ENCODE measurements at places on chromosomes 5 and 9. TPM values are rescaled to one million over a fixed set of nuclear protein-coding genes. Genes with fewer than 3 reads are reported as not detected.

- H3K4me3 ChIP-seq = no peak overlapping the region
- DNase-seq = no peak
- H3K4me1 ChIP-seq = peaks cover 3% of the 10 kb centered on the region
- H3K27ac ChIP-seq = no peak overlapping the region
- H3K27me3 ChIP-seq = no peaks in the 10 kb centered on the region
- peaks cover 8% of the 10 kb centered on the region for H3K36me3 ChIP-seq
Measured at GRCh38 chr9:121871431-121872025, 220.1 kb downstream of the DAB2IP start.

The LRRC19 gene
- not detected for total RNA-seq

DNA sequence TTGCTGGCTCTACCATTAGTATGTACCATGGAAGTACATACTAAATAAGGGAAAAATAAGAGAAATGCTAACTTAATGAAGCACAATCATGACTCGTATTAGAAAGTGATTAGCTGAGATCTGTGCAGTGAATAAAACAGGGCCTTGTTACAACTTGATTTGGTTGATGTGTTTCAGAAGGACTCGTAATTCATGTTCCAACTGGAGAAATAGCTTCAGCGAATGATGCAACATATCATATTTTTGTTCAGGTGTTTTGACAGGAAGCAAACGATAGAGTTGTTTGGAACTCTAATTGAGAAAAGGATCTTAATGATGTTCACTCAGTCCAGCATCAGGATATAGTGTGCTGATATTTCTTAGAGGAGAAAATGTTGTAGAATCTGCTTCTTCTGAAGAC, 474.6 kb upstream of the WWC1 start:
- H3K36me3 ChIP-seq = no peaks in the 10 kb centered on the region
- no peaks in the 10 kb centered on the region for H3K27me3 ChIP-seq
- H3K27ac ChIP-seq = no peak overlapping the region
- DNase-seq = no peak

DNA sequence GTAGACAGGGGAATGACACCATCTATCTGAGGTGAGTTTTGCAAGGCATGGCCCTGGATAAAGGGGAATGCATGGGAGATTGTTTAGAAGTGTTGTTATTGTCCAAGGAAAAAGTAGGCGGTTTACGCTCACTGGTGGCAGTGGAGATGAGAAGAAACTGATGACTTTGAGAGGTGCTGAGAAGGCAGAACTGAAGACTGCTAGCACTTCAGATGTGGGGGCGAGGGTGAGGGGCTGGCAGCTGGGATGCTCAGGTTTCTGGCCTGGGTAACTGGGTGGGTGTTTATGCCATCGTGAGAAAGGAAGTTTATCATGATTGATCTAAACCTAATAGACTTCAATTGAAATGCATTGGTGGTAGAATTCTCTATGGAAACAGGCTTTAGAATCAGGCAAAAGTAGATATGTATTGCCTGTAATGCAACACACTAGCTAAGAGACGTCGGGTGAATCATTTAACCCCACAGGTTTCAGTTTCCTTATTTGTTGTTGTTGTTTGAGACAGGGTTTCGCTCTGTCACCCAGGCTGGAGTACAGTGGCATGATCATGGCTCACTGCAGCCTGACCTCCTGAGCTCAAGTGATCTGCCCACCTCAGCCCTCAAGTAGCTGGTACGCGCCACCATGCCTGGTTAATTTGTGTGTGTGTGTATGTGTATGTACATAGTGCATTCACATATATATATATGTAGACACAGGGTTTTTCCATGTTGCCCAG, 123.5 kb downstream of the SLC24A2 start:
- no peak overlapping the region for H3K4me3 ChIP-seq
- no peaks in the 10 kb centered on the region for H3K4me1 ChIP-seq
- no peak for DNase-seq
- H3K36me3 ChIP-seq = no peaks in the 10 kb centered on the region
- no peaks in the 10 kb centered on the region for H3K27me3 ChIP-seq

DNA sequence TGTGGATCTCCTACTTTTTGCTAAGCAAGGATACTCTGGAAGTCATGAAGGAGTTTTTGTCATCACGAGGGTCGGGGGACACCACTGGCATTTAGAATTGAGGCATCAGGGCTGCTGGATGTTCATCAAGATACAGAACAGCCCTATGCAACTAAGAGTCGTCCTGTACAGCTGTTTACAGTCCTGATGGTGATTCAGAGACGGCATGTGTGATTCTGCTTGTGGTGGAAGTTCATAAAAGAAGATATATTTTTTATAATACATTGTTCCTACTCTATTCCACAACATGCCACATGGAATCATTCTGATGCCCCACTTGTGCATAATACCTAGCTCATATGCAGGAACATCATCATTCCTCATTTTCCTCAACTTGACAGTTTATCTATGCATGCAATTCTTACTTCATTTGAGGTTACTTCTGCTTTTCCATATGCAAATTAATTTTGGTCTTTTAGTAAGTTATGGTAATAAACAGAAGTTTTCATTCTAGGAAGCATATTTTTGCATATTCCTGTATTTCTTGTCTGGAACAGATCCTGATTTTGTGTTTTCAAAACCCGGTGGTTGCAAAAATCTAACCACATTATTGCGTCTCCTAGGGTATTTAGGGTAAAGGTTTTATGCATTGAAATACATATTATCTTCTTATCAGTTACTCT, 155.2 kb downstream of the ARHGEF28 start:
- no peaks in the 10 kb centered on the region for H3K36me3 ChIP-seq
- no peaks in the 10 kb centered on the region for H3K4me1 ChIP-seq
- no peak overlapping the region for H3K4me3 ChIP-seq
- no peaks in the 10 kb centered on the region for H3K27me3 ChIP-seq
- H3K27ac ChIP-seq = no peak overlapping the region

GRCh38 chr9:21782205-21782604, 20.2 kb upstream of the MTAP start:
- H3K4me3 ChIP-seq = no peak overlapping the region
- no peak for DNase-seq
- H3K36me3 ChIP-seq = no peaks in the 10 kb centered on the region
- no peak overlapping the region for H3K27ac ChIP-seq

The SPAAR gene
- total RNA-seq = 0.89 TPM

- H3K27me3 ChIP-seq = no peaks in the 10 kb centered on the region
- no peaks in the 10 kb centered on the region for H3K4me1 ChIP-seq
- no peak for DNase-seq
Measured at GRCh38 chr5:33582417-33582816, 141.7 kb downstream of the TARS1 start.

The HSPB3 gene
- total RNA-seq = 207 TPM

The FGF10 gene
- total RNA-seq = 7.8 TPM

DNA sequence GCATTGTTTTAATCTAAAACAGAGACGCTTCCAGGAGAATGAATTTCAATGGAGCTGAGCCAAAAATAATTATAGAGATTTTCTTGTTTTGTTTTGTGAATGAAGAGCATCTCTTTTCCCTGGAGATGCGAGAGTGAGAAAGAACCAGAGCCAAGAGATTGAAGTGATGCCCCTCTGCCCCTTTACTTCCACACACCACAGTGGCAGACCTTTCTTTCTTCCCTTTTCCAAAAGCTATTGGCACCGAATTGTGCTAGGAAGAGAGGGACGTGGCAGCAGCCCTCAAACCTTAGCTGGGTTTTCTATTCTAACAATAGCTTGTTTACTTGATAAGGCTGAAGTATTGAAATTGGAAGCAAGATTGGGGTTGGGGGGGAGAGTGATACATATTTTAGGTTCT, 133.0 kb upstream of the TMEM161B start:
- no peak overlapping the region for H3K4me3 ChIP-seq
- no peaks in the 10 kb centered on the region for H3K27me3 ChIP-seq
- no peak overlapping the region for H3K27ac ChIP-seq
- no peak for DNase-seq
- no peaks in the 10 kb centered on the region for H3K36me3 ChIP-seq

- H3K27ac ChIP-seq = no peak overlapping the region
- no peaks in the 10 kb centered on the region for H3K27me3 ChIP-seq
- no peak for DNase-seq
- no peaks in the 10 kb centered on the region for H3K36me3 ChIP-seq
Measured at GRCh38 chr5:29516224-29516623, 1677.3 kb upstream of the CDH6 start.

- H3K4me1 ChIP-seq = peaks cover 24% of the 10 kb centered on the region
- H3K27ac ChIP-seq = peak overlapping the region; percentile 71
- H3K27me3 ChIP-seq = no peaks in the 10 kb centered on the region
- no peaks in the 10 kb centered on the region for H3K36me3 ChIP-seq
- no peak overlapping the region for H3K4me3 ChIP-seq
Measured at GRCh38 chr9:104869811-104870210, 58.1 kb downstream of the ABCA1 start.

GRCh38 chr9:126838895-126839294, 21.5 kb upstream of the ZBTB34 start:
- H3K27ac ChIP-seq = no peak overlapping the region
- no peaks in the 10 kb centered on the region for H3K27me3 ChIP-seq
- peaks cover 2% of the 10 kb centered on the region for H3K4me1 ChIP-seq
- H3K36me3 ChIP-seq = peaks cover 32% of the 10 kb centered on the region
- no peak for DNase-seq
- no peak overlapping the region for H3K4me3 ChIP-seq

- H3K27ac ChIP-seq = no peak overlapping the region
- no peak for DNase-seq
- H3K4me3 ChIP-seq = no peak overlapping the region
- H3K27me3 ChIP-seq = peaks cover 12% of the 10 kb centered on the region
Measured at GRCh38 chr5:138471052-138471361, 5.7 kb downstream of the EGR1 start.

The KIF12 gene
- total RNA-seq = 0.13 TPM

GRCh38 chr5:39419796-39420195, 5.0 kb downstream of the DAB2 start:
- H3K4me3 ChIP-seq = no peak overlapping the region
- H3K27ac ChIP-seq = peak overlapping the region; percentile 40
- no peaks in the 10 kb centered on the region for H3K36me3 ChIP-seq
- peaks cover 14% of the 10 kb centered on the region for H3K4me1 ChIP-seq

- H3K27me3 ChIP-seq = peaks cover 25% of the 10 kb centered on the region
- no peaks in the 10 kb centered on the region for H3K36me3 ChIP-seq
- no peak for DNase-seq
- no peak overlapping the region for H3K27ac ChIP-seq
- H3K4me1 ChIP-seq = peaks cover 7% of the 10 kb centered on the region
- H3K4me3 ChIP-seq = no peak overlapping the region
Measured at GRCh38 chr5:76718381-76718832, 2.5 kb downstream of the F2R start.

GRCh38 chr9:91589101-91589553, 165.5 kb upstream of the NFIL3 start:
- no peak overlapping the region for H3K27ac ChIP-seq
- H3K36me3 ChIP-seq = no peaks in the 10 kb centered on the region
- peaks cover 2% of the 10 kb centered on the region for H3K27me3 ChIP-seq
- H3K4me1 ChIP-seq = no peaks in the 10 kb centered on the region
- no peak overlapping the region for H3K4me3 ChIP-seq
- peak; percentile 79 for DNase-seq

The CCDC152 gene
- 1.3 TPM for total RNA-seq

The PCDHB10 gene
- 2.1 TPM for total RNA-seq

- H3K36me3 ChIP-seq = no peaks in the 10 kb centered on the region
- no peaks in the 10 kb centered on the region for H3K27me3 ChIP-seq
- H3K4me1 ChIP-seq = no peaks in the 10 kb centered on the region
Measured at GRCh38 chr5:17118631-17119030, 98.8 kb upstream of the BASP1 start.

DNA sequence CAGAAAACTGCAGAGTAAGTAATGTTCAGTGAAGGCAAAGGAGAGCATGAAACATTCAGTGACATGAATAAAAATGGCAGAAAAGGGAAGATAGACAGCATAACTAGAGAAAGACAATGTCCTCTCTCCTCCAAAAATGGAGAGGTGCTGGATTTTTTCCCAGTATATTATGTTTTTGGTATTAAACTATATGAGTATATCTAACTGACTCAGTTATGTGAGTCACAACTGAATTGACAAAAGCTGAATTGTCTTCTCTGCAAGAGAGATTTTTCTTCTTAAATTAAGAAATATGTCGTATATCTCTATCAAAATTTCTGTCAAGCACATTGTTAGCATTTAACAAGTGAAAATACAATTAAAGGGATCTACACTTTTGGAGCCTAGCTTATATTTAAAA, 375.1 kb downstream of the CHSY3 start:
- H3K27me3 ChIP-seq = no peaks in the 10 kb centered on the region
- no peak overlapping the region for H3K27ac ChIP-seq
- no peak overlapping the region for H3K4me3 ChIP-seq
- no peaks in the 10 kb centered on the region for H3K4me1 ChIP-seq
- H3K36me3 ChIP-seq = no peaks in the 10 kb centered on the region

DNA sequence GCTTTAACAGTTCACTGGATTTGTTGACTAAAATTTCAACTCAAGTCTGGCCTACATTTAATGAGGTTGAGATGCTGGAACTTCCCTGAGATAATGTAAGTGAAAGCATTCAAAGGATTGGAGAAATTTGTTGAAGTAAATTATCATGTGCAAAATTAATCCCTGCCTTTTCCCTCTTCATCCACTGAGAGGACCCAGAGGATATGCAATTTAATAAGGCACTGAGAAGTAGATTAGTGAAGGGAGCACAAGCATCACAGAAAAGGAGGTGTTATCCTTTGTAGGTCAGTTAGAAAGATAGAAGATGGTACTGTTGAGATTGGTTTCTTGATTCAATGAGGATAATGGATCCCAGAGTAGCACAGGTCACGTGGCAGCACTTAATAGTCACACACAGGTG, 42.6 kb upstream of the ANKRD31 start:
- no peak for DNase-seq
- H3K4me1 ChIP-seq = no peaks in the 10 kb centered on the region
- H3K36me3 ChIP-seq = no peaks in the 10 kb centered on the region
- no peaks in the 10 kb centered on the region for H3K27me3 ChIP-seq
- H3K27ac ChIP-seq = no peak overlapping the region

GRCh38 chr5:142475102-142475513, 150.3 kb upstream of the SPRY4 start:
- H3K36me3 ChIP-seq = no peaks in the 10 kb centered on the region
- no peak for DNase-seq
- H3K4me3 ChIP-seq = no peak overlapping the region
- H3K27me3 ChIP-seq = no peaks in the 10 kb centered on the region
- H3K27ac ChIP-seq = no peak overlapping the region
- H3K4me1 ChIP-seq = peaks cover 15% of the 10 kb centered on the region

The OR1J2 gene
- total RNA-seq = not detected

DNA sequence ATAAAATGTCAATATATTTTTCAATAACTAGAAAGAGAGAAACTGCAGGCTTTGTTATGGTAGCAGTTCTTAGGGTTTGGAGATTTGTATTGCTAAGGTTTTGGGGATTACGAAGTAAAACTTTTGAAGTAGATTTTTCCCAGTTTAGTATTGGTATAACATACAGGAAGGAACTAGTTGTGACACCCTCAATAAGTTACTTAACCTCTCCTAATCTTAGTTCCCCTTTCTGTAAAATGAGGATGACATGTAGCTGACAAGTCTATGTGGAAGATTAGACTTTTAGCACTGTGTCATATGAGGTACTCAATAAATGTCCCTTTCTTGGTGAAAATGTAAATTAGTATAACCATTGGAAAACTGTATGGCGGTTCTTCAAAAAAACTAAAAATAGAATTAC, 73.4 kb upstream of the ATG10 start:
- no peaks in the 10 kb centered on the region for H3K4me1 ChIP-seq
- H3K27ac ChIP-seq = no peak overlapping the region
- no peak overlapping the region for H3K4me3 ChIP-seq
- no peaks in the 10 kb centered on the region for H3K27me3 ChIP-seq
- DNase-seq = peak; percentile 15
